ENCODE measurements at places on chromosomes 5 and 9.

DNA sequence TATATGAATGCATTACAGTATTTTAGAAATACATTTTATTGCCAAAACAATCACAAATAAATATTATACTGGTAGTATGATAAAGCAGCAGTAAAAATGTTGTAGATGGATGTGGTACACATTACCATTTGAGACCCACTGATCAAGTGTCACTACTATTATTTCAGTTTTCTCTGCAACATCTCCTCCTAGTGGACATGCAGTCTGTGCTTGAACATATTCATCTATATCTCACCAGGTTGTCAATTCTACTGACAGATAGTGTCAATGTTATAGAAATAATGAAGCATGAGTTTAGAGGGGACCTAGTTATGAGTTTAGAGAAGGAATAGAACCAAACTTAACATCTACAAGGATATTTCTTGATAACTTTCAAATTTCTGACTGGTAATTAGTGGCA, 39.2 kb upstream of the ELOVL7 start:
- no peak overlapping the region for H3K4me3 ChIP-seq
- H3K27ac ChIP-seq: no peak overlapping the region
- H3K36me3 ChIP-seq: peaks cover 10% of the 10 kb centered on the region
- no peaks in the 10 kb centered on the region for H3K27me3 ChIP-seq
- no peaks in the 10 kb centered on the region for H3K4me1 ChIP-seq
- DNase-seq: no peak

GRCh38 chr9:96585426-96585825, 34.2 kb downstream of the CDC14B start:
- no peaks in the 10 kb centered on the region for H3K4me1 ChIP-seq
- H3K27me3 ChIP-seq: no peaks in the 10 kb centered on the region
- H3K27ac ChIP-seq: no peak overlapping the region
- H3K4me3 ChIP-seq: no peak overlapping the region
- no peaks in the 10 kb centered on the region for H3K36me3 ChIP-seq

DNA sequence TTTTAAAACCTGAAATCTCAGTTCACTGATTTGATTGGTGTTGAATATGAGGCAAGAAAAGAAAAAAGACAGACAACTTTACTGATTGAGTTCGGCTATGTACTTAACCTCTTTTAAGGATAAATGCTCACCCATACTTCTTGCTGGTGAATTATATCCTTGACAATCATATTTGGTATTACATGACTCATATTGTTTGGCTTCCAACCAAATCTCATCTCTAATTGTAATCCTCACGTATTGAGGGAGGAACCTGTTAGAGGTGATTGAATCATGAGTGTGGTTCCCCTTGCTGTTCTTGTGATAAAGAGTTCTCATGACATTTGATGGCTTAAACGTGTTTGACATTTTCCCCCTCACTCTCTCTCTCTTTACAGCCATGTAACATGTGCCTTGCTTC, 255.6 kb upstream of the IZUMO3 start:
- DNase-seq: no peak
- H3K4me3 ChIP-seq: no peak overlapping the region
- no peak overlapping the region for H3K27ac ChIP-seq
- H3K27me3 ChIP-seq: no peaks in the 10 kb centered on the region
- no peaks in the 10 kb centered on the region for H3K36me3 ChIP-seq

DNA sequence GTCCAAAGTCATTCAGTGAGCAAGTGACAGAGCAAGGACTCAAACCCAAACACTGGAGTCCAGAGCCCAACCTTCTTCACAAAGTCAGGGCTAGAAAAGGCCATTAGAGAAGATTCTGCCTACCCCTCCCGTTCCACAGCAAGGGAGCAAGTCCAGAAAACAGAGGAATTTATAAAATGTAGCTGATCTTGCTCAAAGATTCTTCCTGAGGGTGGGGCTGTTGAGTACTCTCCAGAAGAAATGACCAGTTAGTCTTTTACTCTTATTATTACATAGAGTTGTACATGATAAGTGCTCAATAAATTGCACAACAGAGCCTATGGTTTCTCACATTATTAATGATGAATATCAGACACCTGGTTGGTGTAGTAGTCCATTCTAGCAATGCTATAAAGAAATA, 39.3 kb upstream of the HMHB1 start:
- no peak overlapping the region for H3K4me3 ChIP-seq
- H3K36me3 ChIP-seq: no peaks in the 10 kb centered on the region
- H3K27me3 ChIP-seq: no peaks in the 10 kb centered on the region
- H3K27ac ChIP-seq: no peak overlapping the region

DNA sequence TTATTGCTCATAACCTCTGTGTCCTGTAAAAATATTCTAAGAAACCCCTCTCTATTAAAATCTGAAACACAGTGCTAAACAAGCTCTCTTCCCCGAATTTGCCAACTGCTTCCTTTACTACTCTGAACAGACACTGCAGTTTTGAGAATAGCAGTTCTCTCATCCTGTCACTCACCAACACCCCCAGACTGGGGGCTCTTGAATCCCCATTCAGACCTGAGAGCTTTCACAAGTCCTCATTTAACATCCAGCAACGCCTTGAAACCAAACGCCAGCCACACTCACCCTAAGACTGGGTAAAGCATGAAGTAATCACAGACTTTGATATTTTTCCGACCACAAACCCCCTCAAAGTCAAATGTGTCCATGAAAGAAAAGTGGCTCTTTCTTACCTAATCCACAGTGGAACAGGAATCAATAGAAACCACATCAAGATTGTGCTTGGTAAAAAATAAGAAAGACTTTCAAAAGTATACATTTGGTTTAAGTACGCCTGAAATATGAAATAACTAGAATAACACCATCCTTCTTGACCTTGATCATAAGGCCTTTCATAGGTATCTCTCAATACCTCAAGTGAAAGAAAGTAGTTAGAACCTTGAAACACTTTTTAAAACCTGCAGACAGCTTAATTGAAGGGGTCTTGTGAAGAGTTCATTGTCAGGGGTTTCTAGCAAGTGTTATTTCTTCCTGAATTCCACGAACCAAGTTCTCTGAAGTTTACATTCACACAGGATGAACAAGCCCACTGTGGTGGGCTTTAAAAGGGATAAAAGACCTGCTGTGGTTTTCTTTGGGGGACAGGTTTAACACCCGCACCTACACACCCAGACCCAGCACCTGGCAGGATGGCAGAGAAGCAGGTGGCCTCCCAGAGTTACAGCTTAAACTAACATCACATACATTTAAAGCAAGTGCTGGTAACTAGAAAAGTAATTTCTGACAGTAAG, 412.6 kb downstream of the MLLT3 start:
- no peak for DNase-seq
- H3K36me3 ChIP-seq: no peaks in the 10 kb centered on the region
- no peak overlapping the region for H3K27ac ChIP-seq
- no peak overlapping the region for H3K4me3 ChIP-seq
- H3K27me3 ChIP-seq: no peaks in the 10 kb centered on the region
- H3K4me1 ChIP-seq: no peaks in the 10 kb centered on the region

DNA sequence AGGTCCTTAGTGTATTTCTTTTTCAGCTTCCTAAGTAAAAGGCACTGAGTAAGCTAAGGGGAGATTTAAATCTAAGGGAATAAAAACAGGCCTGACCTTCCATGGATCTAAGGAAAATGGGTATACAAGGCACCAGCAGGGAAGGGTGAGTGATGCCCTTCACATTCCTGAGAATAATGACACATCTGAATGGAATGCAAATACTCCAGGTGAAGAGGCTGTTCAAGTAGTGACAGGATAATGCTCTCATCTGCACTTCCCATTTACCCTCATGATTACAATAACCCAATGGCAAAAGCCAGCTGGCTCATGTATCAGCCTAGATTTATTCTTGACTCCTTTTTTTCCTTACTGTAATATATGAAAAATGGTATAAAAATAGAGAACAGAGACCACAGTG, 216.2 kb upstream of the ACTBL2 start:
- no peak overlapping the region for H3K4me3 ChIP-seq
- H3K4me1 ChIP-seq: peaks cover 3% of the 10 kb centered on the region
- no peaks in the 10 kb centered on the region for H3K36me3 ChIP-seq
- no peak for DNase-seq

GRCh38 chr9:112002131-112002846, 105.7 kb downstream of the UGCG start:
- no peak overlapping the region for H3K4me3 ChIP-seq
- no peaks in the 10 kb centered on the region for H3K36me3 ChIP-seq
- no peaks in the 10 kb centered on the region for H3K4me1 ChIP-seq
- no peak overlapping the region for H3K27ac ChIP-seq

GRCh38 chr9:27701587-27701986, 128.3 kb upstream of the C9orf72 start:
- no peak overlapping the region for H3K4me3 ChIP-seq
- H3K4me1 ChIP-seq: no peaks in the 10 kb centered on the region
- H3K36me3 ChIP-seq: no peaks in the 10 kb centered on the region
- no peak overlapping the region for H3K27ac ChIP-seq

DNA sequence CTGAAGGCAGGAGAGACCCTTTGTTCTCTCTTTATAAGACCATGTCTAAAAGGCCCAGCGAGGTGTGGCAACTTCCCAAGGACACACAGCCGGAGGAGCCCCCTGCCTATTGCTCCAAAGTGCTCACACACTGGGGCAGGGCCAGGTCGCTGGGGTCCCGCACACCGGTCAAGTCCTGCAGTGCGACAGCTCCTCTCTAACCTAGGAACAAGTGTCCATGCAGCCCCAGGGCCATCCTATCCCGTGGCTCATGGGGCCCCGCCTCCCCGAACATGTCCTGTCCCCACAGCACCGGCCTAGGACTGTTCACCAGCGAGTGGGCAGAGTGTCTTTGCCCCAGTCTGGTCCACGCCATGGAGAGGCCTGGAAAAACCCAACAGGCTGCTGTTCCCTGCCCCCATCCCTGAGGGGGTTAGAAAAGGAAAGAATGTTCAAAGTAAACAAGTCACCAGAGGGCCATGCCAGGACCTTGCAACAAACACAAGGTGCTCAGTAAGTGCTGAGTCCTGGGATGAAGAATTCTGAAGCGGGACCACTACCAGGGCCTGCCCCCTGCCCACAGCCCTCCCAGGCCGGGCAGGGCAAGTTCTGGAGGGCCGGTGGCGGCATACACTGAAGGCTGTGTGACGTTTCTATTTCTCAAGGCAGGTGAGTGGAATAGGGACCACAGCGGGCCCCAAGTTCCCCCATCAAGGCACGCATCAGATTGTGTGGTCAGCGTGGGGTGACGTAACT, 938 bp downstream of the NINJ1 start:
- DNase-seq: peak; percentile 76
- no peaks in the 10 kb centered on the region for H3K27me3 ChIP-seq
- peaks cover 43% of the 10 kb centered on the region for H3K4me1 ChIP-seq
- H3K27ac ChIP-seq: peak overlapping the region; percentile 98
- H3K4me3 ChIP-seq: peak overlapping the region; percentile 77

GRCh38 chr9:32580631-32581300, 7.8 kb upstream of the NDUFB6 start:
- H3K4me1 ChIP-seq: no peaks in the 10 kb centered on the region
- H3K4me3 ChIP-seq: no peak overlapping the region
- no peak overlapping the region for H3K27ac ChIP-seq
- no peaks in the 10 kb centered on the region for H3K27me3 ChIP-seq
- no peaks in the 10 kb centered on the region for H3K36me3 ChIP-seq

DNA sequence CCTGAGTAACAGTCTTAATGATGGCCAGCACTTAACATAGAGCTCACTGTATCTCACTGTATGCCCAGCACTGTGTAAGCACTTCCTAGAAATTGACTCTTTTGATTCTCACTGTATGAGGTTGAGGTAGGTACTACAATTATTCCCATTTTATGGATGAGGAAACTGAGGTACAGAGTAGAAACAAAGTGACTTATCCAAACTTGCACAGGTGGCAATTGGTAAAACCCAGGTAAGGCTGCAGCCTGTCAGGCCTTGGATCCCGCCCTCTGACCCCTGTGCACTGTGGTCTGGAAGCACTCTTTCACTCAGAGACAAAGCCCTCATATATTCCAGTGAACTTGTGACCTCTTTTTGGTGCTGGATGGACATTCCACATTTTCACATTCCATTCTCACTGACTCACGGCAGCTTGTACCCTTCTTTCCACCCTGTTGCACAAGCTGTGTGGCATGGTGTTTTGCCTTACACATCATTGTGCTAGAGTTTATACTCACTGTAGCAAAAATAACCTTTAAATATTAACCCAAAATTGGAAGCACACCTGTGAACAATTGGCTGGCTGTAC, 21.7 kb downstream of the ANKRD55 start:
- no peaks in the 10 kb centered on the region for H3K36me3 ChIP-seq
- no peak overlapping the region for H3K27ac ChIP-seq
- peaks cover 3% of the 10 kb centered on the region for H3K4me1 ChIP-seq
- no peaks in the 10 kb centered on the region for H3K27me3 ChIP-seq
- no peak for DNase-seq

DNA sequence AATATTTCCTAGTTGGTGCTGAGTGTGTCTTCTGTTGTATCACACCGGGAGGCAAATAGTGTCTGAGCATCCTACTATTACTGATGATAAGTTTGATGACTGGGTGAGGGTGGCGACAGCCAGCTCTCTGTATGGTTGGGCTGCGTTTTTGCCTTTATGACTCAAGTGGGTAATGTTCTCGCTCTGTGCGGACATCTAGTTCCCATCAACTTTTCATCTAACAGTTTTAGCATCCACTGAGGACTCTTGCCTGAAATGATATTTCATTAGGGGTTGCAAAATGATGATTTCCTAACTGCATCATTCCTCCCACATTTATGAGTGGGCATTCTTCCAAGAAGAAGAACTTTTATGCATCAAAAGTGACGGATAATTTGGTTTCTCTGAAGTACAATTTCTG, 26.5 kb downstream of the HMCN2 start:
- H3K27ac ChIP-seq: no peak overlapping the region
- no peak for DNase-seq
- no peak overlapping the region for H3K4me3 ChIP-seq
- H3K4me1 ChIP-seq: no peaks in the 10 kb centered on the region

GRCh38 chr9:96084331-96084734, 208.8 kb downstream of the ERCC6L2 start:
- H3K27ac ChIP-seq: no peak overlapping the region
- no peaks in the 10 kb centered on the region for H3K27me3 ChIP-seq
- no peaks in the 10 kb centered on the region for H3K4me1 ChIP-seq

- H3K4me1 ChIP-seq: no peaks in the 10 kb centered on the region
- DNase-seq: no peak
- no peaks in the 10 kb centered on the region for H3K36me3 ChIP-seq
- no peak overlapping the region for H3K27ac ChIP-seq
Measured at GRCh38 chr5:91357806-91358205, 25.3 kb downstream of the ARRDC3 start.

DNA sequence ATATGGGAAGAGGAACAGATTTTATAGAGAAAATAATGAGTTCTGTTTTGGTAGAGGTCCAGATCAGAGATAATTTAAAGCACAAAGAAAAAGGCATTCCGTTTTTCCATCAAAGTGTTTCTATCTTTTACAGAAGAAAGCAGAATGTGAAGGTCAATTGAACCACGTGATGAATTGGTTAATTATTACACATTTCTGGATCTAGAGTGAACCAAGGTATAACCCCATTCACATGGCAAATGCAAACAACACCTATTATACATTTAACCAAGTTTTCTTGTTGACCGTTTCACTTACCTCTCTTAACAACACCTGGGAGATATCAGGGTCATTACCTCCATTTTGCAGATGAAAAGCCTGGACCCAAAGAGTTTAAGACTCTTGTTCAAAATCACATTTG, 34.9 kb upstream of the ZNF462 start:
- no peaks in the 10 kb centered on the region for H3K27me3 ChIP-seq
- H3K36me3 ChIP-seq: no peaks in the 10 kb centered on the region
- H3K4me3 ChIP-seq: no peak overlapping the region
- peaks cover 4% of the 10 kb centered on the region for H3K4me1 ChIP-seq
- DNase-seq: no peak

Data from ascending aorta (tissue), 2 donors.